ENCODE measurements at places on chromosomes 2 and 18.
A peak's percentile ranks its signal among the peaks of the same experiment; 100 is the strongest.

GRCh38 chr2:7012141-7012764 is 95.0 kb downstream of the RNF144A start:
- no peak for DNase-seq

DNA sequence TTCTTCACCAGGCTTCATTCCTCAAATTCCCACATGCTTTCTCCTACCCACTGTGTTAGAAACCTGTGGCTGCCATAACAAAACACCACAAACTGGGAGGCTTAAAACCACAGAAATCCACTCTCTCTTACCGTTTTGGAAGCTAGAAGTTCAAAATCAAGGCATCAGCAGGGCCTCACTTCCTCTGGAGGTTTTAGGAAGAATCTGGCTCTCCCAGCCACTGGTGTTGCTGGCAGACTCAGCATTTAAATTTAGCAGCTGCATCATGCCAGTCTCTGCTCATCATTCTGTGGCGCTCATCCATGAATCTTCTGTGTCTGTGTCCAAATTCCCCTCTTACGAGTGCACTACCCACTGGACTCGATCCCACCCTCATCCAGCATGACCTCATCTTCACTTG is 248.5 kb downstream of the ZNF516 start:
- DNase-seq = no peak

GRCh38 chr18:12307701-12308385 is at the start of gene TUBB6:
TSS of gene TUBB6 (plus strand) at chr18:12308241. CDS start at chr18:12308293, 52 bp downstream.
- no peak for DNase-seq

- DNase-seq = no peak
These were observed 82.4 kb downstream of the AGPS start for GRCh38 chr2:177474998-177475397.

DNA sequence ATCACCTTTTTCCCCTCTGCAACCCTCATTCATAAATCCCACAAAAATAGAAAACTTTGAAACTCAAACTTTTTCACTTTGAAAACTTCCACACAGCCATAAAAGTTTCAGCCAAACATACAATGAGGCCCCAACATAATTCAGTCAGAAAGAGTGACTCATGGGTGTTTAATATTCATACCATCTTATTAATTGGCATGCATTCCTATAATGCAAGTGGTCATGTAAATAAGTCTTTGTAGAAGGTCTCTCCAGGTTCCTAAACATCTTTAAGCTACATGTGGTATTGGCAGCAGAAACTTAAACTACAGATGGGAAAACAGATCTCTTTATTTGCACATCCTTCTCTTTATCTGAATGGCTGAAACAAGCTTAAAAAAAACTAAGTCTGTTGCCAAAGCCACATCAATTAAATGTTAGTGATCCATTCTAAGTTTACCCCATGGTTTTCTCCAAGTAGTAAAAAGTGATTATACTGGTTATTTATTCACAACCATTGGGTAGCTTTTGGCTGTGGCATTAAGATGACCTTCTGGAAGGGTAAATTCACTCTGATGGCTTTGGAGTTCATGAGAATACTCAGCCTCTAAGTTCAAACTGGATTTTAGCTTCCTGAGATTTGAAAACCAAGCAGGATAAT is 70.2 kb upstream of the LYPD1 start:
- DNase-seq = no peak

- DNase-seq = no peak
These were observed 148.7 kb downstream of the ESCO1 start for GRCh38 chr18:21451851-21452250.

DNA sequence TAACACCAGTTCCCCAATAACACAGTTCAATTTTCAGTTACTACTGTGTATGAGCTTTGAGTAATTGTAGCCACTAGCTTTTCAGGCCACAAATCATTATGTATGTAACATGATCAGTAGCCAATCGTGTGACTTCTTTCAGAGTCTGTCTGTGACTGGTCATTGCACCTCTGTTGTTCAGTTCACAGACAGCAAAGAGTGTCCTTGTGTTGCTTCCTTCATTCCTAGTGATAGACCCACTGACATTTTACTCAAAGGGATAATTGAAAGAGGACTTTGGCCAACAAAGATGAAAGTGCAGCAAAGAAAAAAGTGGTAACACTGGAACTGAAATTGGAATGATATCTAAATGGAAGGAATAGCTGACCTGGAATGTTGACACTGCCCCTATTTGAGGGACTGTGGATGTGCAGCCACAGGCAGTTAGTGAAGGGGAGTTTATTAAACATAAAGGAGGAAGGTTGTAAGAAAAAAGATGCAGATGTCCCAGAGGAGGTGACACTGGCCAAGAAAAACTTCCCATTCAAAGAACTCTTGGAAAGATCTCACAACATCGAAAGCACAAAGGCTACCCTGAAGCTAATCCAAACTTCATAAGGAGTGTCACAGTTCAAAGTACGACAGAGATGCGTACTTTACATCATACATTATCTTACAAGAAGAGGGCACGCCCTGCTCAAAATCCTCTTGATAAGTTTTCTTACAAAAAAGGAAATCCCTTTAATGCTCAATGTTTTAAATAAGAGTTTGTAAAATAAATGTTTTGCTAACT is 19.3 kb downstream of the TTC39C start:
- no peak for DNase-seq

- no peak for DNase-seq
These were observed 140.8 kb downstream of the BCL11A start for GRCh38 chr2:60412620-60413019.

DNA sequence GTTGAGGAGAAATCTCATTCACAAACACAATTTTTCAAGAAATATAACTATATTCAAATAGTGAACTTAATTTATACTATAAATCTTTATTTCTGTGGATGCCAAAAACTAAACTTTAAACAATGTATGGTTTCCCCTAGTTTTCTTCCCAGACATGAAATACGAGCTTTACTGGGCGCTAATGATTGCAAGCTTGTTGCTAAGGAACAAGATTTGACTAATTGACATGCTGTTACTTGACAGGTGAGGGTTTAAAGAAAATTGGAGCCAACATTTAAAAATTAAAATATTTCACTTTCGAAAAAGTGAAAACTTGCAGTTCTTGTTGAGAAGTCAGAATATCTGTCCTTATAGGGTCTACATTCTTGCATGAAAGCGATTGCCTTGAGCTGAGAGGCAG is 381.0 kb downstream of the MEIS1 start:
- no peak for DNase-seq

GRCh38 chr18:2572171-2572569 is 813 bp downstream of the NDC80 start:
- DNase-seq = no peak

GRCh38 chr2:40105593-40105992 is 326.5 kb upstream of the THUMPD2 start:
- no peak for DNase-seq

GRCh38 chr18:55452123-55452611 is 135.8 kb downstream of the TCF4 start:
- DNase-seq = no peak

- DNase-seq = no peak
These were observed 199.8 kb downstream of the EPHA4 start for GRCh38 chr2:221372159-221372884.

DNA sequence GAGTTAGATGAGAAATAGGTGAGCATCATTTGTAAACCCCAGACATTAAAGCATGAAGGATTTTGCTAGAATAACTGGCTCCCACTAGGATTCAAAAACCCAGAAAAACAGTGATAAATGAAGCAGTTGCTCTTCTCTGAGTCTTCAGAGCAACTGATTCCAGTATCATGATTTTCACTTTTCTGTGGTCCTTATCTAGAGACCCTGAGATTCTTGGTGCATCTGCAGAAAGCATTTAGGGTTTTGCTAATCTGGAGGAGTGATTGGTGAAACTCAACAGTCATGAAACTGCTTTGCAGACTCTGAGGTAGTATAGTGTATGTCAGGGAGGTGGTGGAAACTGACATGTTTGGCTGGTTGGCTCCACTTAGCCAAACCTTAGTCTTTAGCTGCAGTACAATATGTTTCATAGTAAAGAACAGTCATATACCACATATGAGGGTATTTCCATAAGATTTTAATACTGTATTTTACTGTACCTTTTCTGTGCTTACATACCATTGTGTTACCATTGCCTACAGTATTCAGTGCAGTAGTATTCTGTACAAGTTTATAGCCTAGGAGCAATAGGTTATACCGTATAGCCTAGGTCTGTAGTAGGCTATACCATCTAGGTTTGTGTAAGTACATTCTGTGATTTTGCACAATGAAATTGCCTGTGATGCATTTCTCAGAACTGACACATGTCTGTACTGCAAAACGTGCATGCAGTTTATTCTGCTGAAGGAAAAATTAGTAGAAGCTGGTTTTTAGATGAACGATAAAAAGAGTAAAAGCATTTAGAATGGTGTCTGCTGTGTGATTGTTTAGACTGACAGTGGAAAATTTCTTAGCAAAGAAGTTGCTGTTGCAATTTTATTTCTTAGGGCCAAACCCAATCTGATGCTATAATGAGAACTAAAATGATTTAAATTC is 23.8 kb downstream of the EML4 start:
- no peak for DNase-seq

GRCh38 chr18:61637319-61637718 is 255.5 kb downstream of the RNF152 start:
- DNase-seq = no peak

DNA sequence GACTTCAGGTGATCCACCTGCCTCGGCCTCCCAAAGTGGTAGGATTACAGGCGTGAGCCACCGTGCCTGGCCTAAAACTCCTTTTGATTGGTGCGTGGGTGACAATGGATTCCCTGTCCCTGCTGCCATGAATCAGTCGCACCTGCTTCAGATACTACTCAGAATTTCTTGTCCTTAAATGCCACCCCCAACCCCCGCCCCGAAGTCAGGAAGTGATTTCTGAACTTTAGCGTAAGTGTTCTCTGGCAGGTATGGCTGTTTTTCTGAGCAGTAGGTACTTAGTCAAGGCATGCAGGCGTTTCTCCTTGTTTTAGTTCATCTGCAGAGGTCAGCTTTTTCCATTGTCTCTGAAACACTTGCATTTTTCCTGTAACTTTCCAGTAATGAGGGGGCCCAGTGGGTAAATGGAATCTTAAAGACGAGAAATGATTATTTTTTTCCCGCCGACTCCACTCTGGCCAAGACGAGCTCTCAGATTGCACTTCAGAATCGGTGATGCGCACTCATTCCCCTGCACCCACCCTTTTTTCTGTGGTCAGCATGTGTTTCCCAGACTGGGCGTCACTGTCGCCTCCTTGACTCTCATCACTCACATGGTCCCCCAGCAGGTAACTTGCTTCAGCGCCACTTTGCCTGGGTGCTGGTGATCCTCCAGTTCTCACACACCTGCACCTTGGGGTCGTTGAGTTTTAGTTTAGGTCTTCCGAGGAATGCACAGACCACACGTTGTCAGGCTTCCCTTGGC is 179.7 kb downstream of the GBX2 start:
- DNase-seq = no peak

- no peak for DNase-seq
These were observed 161.1 kb upstream of the RAB12 start for GRCh38 chr18:8448130-8448529.

GRCh38 chr18:57859314-57859713 is 56.2 kb upstream of the ATP8B1 start:
- DNase-seq = no peak

GRCh38 chr2:45244928-45245327 is 235.7 kb upstream of the SIX2 start:
- no peak for DNase-seq

DNA sequence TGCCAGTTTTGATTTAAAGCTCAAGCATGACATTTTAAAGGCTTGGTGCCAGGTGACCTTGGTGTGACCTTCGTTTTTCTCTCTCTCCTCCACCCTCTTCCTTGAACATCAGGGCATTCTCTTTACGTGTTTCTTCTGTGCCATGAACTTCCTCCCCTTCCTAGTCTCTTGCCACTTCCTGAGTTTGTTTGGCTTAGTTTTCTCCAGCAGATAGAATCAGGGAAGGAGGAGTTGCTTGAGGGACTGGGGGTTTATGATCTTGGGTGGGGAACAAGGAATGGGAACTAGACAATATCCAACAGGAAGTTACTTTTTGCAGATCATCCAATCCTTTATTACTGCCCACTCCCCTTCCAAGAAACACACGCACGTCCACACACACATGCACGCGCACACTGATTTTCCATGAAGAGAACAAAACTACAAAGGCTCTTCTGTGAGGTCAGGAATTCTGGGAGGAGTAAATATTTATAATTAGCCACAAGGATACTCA is 210.6 kb upstream of the EPAS1 start:
- DNase-seq = no peak

GRCh38 chr2:202171241-202171825 is 67.1 kb downstream of the SUMO1 start:
- DNase-seq = no peak

DNA sequence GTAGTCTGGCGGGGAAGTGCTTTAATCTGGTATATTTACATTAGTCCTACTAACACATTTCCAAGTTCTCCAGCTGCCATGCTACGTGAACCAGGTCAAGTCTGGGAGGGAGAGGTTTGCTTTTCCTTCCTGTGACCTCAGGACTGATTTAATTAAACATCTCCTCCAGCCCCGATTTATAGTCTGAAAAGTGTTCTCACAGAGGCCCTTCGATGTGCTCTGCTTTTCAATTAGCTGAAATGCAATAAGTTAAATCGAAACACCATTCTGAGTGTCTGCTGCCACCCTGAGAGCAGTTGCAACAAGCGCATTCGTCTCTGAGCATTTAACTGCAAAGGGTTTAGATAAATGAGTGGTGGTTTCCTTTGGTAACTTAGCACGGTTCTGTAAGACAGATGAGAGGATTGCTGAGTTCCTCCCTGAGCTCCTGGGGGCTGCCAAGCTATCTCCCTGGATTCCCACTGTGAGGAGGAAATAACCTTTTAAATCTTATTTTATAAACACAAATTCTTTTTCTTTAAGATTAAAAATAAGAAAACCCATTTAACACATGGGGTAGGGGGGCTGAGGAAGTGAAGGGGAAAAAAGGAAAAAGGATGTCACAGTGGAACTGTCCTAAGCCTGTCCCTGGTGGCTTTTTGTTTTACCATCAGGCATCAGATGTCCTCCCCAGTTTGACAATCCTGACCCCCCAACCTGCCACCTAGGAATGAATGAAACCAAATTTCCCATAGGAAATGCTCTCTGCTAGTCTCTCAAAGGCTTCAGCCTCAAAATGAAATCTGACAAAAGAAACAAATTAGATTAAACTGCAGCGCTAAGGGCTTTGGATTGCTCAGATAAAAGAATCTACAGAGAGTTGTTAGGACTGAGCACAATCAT is 56.5 kb upstream of the CREB1 start:
- peak; percentile 3 for DNase-seq

GRCh38 chr2:148640767-148641166 is 3.8 kb upstream of the EPC2 start:
- no peak for DNase-seq

GRCh38 chr18:76503649-76504386 is 8.8 kb upstream of the ZNF516 start:
- no peak for DNase-seq

DNA sequence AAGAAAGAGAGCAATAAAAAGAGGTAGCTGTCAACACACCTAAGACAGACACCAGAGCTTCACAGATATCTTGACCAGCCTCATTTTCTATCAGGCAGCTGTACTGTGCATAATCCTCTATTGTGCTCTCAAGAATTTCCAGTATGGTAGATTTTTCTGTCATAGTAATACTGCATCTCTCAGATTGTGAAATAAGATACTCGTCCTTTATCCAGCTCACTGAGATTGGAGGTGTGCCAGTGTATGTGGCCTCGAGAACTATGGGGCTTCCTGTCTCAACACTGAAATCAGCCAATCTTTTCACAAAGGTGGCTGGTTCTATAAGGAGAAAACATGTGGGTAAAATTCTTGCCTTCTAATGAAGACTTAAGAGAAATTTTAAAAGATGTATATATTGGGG is 88.9 kb downstream of the TTN start:
- DNase-seq = no peak

GRCh38 chr2:224143526-224143925 is 104.4 kb upstream of the SERPINE2 start:
- DNase-seq = no peak
